ENCODE measurements at places on chromosomes 5 and 9.

- H3K36me3 ChIP-seq, result no peaks in the 10 kb centered on the region
- no peaks in the 10 kb centered on the region for H3K27me3 ChIP-seq
- DNase-seq, result peak; percentile 94
- no peak overlapping the region for H3K4me3 ChIP-seq
Observed at GRCh38 chr5:151585970-151586369, 5.2 kb downstream of the FAT2 start.

DNA sequence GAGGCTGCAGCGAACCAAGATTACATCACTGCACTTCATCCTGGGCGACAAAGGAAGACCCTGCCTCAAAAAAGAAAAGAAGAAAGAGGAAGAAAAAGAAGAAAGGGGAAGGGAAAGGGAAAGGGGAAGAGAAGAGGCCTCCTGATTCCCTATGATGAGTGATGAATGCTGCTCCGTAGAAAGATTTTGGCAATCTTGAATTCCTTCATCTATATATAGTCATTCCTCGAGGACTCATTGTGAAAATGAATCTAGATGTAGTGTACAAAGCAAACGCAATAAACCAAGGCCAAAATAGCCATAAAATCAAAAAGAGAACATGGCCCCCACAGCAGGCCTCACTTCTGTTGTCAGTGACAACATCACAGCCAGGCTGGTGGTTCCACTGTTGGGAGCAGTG is 218.0 kb downstream of the DCP2 start:
- H3K27ac ChIP-seq, result no peak overlapping the region
- no peaks in the 10 kb centered on the region for H3K4me1 ChIP-seq
- H3K36me3 ChIP-seq, result no peaks in the 10 kb centered on the region
- H3K4me3 ChIP-seq, result no peak overlapping the region
- DNase-seq, result no peak

GRCh38 chr9:93262537-93263310 is 78.8 kb downstream of the WNK2 start:
- H3K27ac ChIP-seq, result no peak overlapping the region
- no peak overlapping the region for H3K4me3 ChIP-seq
- H3K36me3 ChIP-seq, result no peaks in the 10 kb centered on the region
- no peaks in the 10 kb centered on the region for H3K27me3 ChIP-seq

- H3K4me3 ChIP-seq, result no peak overlapping the region
- DNase-seq, result no peak
Observed at GRCh38 chr5:6176102-6176693, 202.1 kb downstream of the MED10 start.

DNA sequence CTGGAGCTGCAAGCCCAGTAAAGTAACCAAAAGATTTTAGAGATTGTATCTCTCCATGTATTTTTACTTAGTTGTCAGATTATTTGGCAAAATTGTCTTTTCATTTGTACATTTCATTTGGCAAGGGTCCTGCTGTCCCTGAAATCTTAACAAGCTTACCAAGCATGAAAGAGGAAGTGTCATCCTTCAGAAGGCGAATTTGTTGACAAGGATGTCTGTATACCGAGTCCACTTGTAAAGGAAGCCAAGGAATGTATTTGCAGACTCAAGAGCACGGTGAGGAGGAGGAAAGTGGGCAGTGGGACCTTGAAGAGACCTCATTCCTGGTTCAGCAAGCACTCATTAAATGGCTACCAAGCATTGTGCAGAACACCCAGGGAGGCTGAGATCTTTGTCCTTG is 7.5 kb upstream of the OTULINL start:
- H3K36me3 ChIP-seq, result no peaks in the 10 kb centered on the region
- H3K27ac ChIP-seq, result no peak overlapping the region
- H3K27me3 ChIP-seq, result no peaks in the 10 kb centered on the region
- H3K4me1 ChIP-seq, result no peaks in the 10 kb centered on the region
- H3K4me3 ChIP-seq, result no peak overlapping the region

DNA sequence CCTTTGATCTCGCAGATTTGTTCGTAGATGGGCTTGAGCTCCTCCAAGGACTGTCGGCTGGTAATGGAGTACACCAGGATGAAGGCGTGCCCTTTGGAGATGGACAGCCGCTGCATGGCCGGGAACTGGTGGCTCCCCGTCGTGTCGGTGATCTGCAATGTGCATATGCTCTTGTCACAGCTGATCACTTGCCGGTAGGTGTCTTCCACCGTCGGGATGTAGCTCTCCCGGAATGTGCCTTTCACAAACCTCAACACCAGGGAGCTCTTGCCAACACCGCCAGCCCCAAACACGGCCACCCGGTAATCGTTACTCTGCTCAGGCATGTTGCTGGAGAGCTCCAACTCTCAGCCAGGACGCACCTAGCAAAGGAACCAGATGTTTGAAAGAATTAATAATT is 29.1 kb downstream of the DIRAS2 start:
- H3K27me3 ChIP-seq, result no peaks in the 10 kb centered on the region
- no peak for DNase-seq
- no peak overlapping the region for H3K4me3 ChIP-seq
- H3K36me3 ChIP-seq, result no peaks in the 10 kb centered on the region
- no peak overlapping the region for H3K27ac ChIP-seq

DNA sequence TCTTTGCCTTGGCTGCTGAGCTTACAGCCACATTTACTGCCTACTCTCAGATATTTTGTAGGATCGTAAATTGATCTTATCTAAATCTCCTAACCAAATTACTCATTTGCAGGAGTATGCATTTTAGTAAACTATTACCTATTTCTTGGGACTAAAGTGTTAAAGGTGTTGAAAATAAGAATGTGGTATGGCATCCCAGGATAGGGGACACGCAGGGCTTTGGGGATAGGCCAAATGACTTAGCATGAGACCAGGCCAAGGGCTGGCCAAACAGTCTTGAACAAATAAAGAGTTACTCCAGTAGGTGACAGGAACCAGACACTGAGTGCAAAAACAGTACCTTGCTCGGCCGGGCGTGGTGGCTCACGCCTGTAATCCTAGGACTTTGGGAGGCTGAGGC is 25.1 kb downstream of the TBC1D2 start:
- no peaks in the 10 kb centered on the region for H3K36me3 ChIP-seq
- no peak for DNase-seq
- no peak overlapping the region for H3K27ac ChIP-seq
- H3K27me3 ChIP-seq, result no peaks in the 10 kb centered on the region

DNA sequence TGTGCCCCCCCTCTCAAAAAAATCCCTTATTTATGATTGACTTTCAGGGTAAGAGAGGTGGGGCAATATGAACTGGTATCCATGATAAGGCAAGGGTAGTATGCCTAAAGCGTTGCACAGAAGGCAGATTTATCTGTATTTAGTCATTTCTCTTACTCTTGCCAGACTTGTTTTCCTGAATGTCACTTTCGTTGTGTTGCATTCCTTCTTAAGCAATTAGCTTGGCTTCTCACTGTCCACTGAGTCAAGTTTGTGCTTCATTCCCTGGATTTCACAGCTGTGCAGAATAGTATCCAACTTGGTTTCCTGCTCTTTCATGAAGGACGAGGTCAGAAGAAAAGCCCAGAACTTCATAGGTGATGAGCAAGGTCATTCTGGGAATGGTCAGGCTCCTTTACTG is 301.5 kb upstream of the ACTBL2 start:
- H3K27ac ChIP-seq, result peak overlapping the region; percentile 63
- peak overlapping the region; percentile 57 for H3K4me3 ChIP-seq
- H3K27me3 ChIP-seq, result no peaks in the 10 kb centered on the region
- H3K36me3 ChIP-seq, result no peaks in the 10 kb centered on the region
- no peak for DNase-seq
- H3K4me1 ChIP-seq, result no peaks in the 10 kb centered on the region

- H3K27me3 ChIP-seq, result no peaks in the 10 kb centered on the region
- no peak for DNase-seq
- H3K36me3 ChIP-seq, result no peaks in the 10 kb centered on the region
- H3K27ac ChIP-seq, result no peak overlapping the region
Observed at GRCh38 chr9:109471475-109472393, 26.4 kb downstream of the PTPN3 start.

DNA sequence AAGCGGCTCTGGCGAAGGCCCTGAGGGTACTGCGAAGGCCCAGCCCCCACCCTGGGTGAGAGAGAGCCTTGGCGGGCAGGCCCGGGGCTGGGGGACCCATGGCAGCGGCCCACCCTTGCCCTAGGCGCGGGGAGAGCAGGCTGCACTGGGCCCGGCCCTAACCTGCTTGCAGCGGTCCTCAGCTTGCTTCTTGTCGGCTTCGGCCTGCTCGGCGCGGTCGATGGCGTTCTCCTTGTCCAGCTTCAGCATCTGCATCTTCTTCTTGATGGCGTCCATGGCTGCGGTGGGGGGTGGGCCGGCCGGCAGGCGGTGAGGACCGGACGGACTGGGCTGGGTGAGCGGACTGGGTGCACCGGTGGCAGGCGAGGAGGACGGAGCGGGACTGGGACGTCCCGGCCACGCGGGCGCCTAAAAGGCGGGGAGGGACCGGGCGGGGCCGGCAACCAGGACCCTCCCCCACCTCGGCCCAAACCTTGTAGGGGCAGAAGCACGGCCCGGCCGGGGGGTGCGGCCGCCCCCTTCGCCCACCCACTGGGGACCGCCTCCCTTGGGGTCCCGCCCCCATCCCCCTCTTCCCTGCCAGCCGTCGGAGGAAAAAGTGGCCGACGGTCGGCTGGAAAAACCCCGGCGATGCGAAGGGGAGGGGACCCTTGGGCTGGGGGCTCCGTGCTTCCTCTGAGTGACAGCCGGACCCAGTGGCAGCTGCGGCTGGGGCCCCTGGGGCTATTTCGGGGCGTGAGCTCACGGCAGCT is at the start of gene TPM2:
TSS of gene TPM2 (minus strand) at position 384 of the 752 bp plus-strand sequence. CDS start at position 276, 108 bp downstream.
- H3K36me3 ChIP-seq, result no peaks in the 10 kb centered on the region
- DNase-seq, result peak; percentile 88
- peak within 1 kb of the TSS; percentile 81 for H3K4me3 ChIP-seq
- H3K27ac ChIP-seq, result peak within 1 kb of the TSS; percentile 92

GRCh38 chr9:136140966-136141365 is 22.3 kb upstream of the TMEM250 start:
- no peak overlapping the region for H3K4me3 ChIP-seq
- peak overlapping the region; percentile 49 for H3K27ac ChIP-seq
- H3K36me3 ChIP-seq, result no peaks in the 10 kb centered on the region
- H3K4me1 ChIP-seq, result no peaks in the 10 kb centered on the region
- peaks cover 53% of the 10 kb centered on the region for H3K27me3 ChIP-seq
- peak; percentile 63 for DNase-seq

DNA sequence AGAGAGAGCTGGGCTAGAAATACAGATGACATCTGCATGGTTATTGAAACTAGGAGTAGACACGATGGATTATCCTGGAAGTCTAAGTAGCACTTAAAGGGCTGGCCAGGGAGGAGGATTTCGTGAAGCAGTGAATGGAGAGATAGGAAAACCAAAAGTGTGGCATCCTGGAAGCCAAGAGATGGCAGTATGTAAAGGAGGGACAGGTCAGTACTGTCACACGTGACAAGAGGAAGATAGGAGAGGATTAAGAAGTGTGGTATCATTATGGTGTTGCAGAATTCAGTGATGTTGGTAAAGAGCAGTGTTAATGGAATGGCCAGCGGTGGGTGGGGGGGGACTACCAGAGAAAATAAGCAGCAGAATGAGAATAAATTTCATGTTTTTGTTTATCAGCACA is 11.7 kb downstream of the RAD23B start:
- H3K4me1 ChIP-seq, result no peaks in the 10 kb centered on the region
- H3K27me3 ChIP-seq, result no peaks in the 10 kb centered on the region
- H3K4me3 ChIP-seq, result no peak overlapping the region
- H3K27ac ChIP-seq, result no peak overlapping the region
- no peak for DNase-seq

GRCh38 chr9:2675834-2676233 is 41.5 kb upstream of the KCNV2 start:
- H3K27ac ChIP-seq, result no peak overlapping the region
- no peak for DNase-seq
- H3K36me3 ChIP-seq, result no peaks in the 10 kb centered on the region
- H3K4me3 ChIP-seq, result no peak overlapping the region
- H3K4me1 ChIP-seq, result no peaks in the 10 kb centered on the region

- no peaks in the 10 kb centered on the region for H3K36me3 ChIP-seq
- H3K4me1 ChIP-seq, result no peaks in the 10 kb centered on the region
- H3K4me3 ChIP-seq, result no peak overlapping the region
- H3K27ac ChIP-seq, result no peak overlapping the region
- no peak for DNase-seq
Observed at GRCh38 chr5:38376404-38376803, 118.0 kb downstream of the EGFLAM start.

DNA sequence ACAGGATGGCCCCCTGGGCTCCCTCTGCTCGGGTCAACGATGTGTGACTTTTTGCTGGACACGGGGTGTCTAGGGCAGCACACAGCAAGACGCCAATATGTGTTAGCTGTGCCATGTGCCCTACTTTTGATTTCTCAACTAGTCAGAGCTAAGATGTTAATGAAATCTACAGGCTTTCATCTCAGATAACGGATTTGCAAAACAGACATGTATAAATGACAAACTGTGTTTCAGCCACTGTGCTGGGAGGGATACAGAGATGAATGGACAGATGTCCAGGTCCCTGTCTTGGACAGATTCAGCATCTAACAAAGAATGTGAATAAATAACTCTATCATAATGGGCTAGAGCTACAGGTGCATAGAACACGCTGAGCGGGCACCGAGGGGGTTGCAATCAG is 160.2 kb upstream of the LHFPL2 start:
- no peaks in the 10 kb centered on the region for H3K36me3 ChIP-seq
- H3K27ac ChIP-seq, result no peak overlapping the region
- DNase-seq, result no peak
- no peaks in the 10 kb centered on the region for H3K4me1 ChIP-seq
- H3K4me3 ChIP-seq, result no peak overlapping the region

DNA sequence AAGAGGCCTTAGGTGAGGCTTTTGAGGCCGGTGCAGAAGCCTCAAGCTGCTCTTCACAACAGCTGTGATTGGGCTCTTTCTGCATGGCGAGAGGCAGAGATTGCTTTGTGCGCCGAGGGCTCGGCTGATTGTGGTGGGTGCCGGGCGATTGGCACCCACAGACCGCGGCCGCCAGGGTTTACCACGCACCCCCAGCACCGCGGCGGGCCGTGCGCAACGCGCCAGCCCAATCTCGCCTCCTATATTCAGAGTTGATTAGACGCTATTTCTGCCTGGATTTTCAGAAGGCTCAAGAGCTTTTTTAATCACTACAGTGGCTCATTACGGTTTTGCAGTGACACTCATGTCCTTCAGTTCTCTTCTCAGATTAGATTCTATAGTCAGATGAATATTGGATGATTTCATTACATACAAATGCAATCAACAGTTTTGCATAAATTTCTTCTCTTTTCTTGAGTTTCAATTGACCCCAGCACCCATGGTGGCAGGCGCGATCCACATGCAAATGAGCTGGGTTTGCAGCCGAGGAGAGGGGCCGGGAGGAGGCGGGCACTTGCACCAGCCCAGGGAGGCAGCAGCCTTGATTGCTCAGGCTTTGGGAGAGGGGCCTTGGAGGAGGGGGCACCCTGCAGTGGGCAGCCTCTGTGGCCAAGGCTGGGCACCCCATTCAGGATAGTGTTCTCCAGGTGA is 33.8 kb upstream of the PTGS1 start:
- DNase-seq, result no peak
- H3K36me3 ChIP-seq, result no peaks in the 10 kb centered on the region
- H3K4me1 ChIP-seq, result no peaks in the 10 kb centered on the region
- no peaks in the 10 kb centered on the region for H3K27me3 ChIP-seq

- H3K4me1 ChIP-seq, result no peaks in the 10 kb centered on the region
- no peaks in the 10 kb centered on the region for H3K36me3 ChIP-seq
- no peak overlapping the region for H3K27ac ChIP-seq
- H3K27me3 ChIP-seq, result peaks cover 29% of the 10 kb centered on the region
Observed at GRCh38 chr9:135254176-135255032, 166.9 kb downstream of the OLFM1 start.

GRCh38 chr5:173866858-173867679 is 21.1 kb upstream of the CPEB4 start:
- H3K4me3 ChIP-seq, result no peak overlapping the region
- peak overlapping the region; percentile 76 for H3K27ac ChIP-seq
- H3K27me3 ChIP-seq, result no peaks in the 10 kb centered on the region

- no peak overlapping the region for H3K4me3 ChIP-seq
- no peaks in the 10 kb centered on the region for H3K27me3 ChIP-seq
- no peaks in the 10 kb centered on the region for H3K4me1 ChIP-seq
- no peak for DNase-seq
- no peaks in the 10 kb centered on the region for H3K36me3 ChIP-seq
- H3K27ac ChIP-seq, result no peak overlapping the region
Observed at GRCh38 chr5:174338185-174339010, 292.9 kb downstream of the NSG2 start.
